Right lobe of liver (tissue), 6 donors: ENCODE measurements at places on chromosomes 2 and 18. TPM values are rescaled to one million over a fixed set of nuclear protein-coding genes. Genes with fewer than 3 reads are reported as not detected.
A peak's percentile ranks its signal among the peaks of the same experiment; 100 is the strongest.

DNA sequence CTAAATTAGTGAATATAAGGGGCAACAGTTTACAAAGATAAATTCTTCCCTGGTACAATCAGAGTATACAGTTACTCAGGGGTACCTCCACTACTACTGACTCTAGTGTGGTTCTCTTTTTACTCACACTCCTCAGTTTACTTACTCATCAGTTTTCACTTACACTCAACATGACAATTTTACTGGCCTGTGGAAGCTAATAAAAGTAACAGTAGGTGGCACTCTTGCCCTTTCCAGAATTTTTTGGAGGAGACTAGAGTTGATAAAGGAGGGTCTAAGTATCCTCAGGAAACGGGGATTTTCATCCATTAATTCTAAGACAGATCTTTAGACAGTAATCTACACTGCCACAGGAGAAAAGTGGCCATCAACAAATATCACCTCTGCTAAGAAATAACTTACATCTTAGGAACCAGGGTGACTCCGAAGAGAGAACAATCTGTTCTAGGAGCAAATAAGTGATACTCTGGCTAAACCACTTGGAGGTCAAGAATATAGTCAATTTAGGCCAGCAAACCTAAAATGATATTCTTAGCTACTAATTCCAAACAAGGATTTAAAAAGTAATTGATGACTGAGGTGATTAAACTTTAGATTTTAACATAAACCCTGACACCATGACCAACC, 61.3 kb downstream of the ATL2 start:
- DNase-seq, result no peak

DNA sequence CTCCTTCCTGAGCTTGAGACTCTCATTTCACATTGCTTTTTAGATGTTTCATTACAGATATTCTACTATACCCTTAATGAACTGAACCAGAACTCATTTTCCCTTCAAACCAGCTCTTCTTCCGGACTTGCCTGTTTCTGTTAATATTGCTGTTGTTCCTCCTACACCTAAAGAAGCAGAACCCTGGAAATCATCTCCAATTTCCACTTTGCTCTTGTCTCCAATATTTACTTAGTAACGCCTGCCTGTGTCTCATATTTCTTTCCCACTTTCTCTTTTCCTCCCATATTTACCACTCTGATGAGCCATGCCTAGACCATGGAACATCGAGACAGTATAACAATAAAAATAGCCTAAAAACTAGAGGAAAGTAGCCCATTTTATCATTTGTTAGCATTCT, 17.9 kb upstream of the GMCL1 start:
- no peak for DNase-seq

GRCh38 chr2:30866974-30867373, 59.7 kb upstream of the CAPN13 start:
- no peak for DNase-seq

GRCh38 chr2:239722760-239723470, 302.2 kb downstream of the NDUFA10 start:
- peak; percentile 33 for DNase-seq

DNA sequence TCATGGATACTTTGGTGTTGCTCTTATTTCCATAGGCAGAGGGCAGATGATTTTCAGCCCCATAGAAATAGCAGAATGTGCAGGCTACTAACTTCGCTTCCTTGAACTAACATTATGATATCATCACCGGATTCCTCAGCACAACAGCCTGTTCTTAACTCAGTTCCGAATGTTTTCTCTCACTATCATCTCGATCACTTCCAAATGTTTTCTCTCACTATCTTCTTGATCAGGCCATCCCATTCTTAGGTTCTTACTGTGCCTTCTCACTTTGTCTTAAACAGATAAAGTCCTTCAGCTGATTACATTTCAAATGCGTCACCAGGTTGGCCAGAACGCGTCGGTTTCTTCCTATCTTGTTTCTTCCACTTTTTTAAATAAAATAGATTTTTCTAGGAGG, 11.4 kb upstream of the MBD2 start:
- DNase-seq, result no peak

DNA sequence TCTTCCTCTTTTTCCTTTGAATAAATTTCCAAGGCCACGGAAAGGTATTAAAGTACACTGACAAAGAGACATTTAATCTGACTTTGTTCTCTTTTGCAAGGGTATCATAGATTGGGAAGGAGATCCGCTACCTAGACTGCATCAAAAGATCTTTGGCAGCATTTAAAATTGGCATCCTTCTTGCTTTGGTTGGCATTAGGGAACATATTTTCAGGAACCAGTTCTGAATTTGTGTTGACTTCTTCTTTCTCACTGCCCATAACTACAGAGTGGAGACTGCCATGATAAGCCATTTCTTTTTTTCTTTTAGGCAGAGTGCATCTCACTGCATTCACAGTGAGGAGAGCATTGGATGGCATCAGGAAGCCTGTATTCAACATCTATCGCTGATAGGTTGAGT, 83.4 kb downstream of the DOCK10 start:
- DNase-seq, result no peak

- peak; percentile 93 for DNase-seq
These were observed 103.0 kb upstream of the TMEM200C start for GRCh38 chr18:5998166-5998881.

DNA sequence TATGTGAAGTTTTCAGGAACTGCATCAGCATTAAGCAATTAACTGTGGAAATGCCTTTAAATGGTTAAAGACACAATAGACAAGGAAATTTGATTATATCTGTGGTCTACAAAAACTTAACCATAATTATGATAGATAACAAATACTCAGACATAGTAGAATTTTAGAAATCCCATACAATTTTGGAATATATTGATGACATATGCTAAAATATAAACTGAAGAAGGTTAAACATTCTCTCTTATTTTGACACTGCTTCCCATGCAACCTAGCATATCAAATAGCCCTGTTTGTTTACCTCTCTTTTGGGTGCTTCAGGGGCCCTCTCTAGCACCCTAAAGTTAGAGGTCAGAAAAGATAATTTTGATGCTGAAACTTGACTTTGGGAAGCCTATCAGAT, 1274.8 kb upstream of the SLC39A10 start:
- DNase-seq, result no peak

GRCh38 chr18:7646174-7646886, 79.2 kb downstream of the PTPRM start:
- DNase-seq, result no peak

The CCNT2 gene
- total RNA-seq, result 18.6 TPM

The NAT8 gene
- total RNA-seq, result 32.9 TPM

The UGT1A7 gene
- 1.6 TPM for total RNA-seq

The DPYSL5 gene
- total RNA-seq, result not detected
